Stimulated activated CD8-positive, alpha-beta memory T cell treated with anti-CD3 and anti-CD28 coated beads, Interleukin-12 subunit alpha, Interleukin-12 subunit beta, amount 100 ng/mL, for 4 hours (primary cell): ENCODE measurements at places on chromosomes 1 and 21.

DNA sequence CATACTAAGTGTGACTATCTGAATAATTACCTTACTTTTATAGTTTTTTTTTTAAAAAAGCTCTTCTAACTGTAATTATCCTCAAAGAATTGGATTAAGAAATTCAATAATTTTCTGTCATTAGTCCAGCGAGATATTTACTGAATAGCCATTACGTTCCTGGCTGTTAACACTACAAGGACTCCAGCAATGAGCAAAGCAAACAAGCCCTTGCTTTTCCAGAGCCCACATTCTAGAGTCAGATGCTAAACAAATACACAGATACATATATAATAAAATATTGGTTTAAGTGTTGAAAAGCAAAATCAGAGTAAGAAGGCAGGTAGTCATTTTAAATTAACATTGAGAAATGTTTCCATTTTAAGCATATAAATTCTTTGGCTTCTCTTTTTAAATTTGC is 118.4 kb downstream of the ATF6 start:
- DNase-seq = no peak

DNA sequence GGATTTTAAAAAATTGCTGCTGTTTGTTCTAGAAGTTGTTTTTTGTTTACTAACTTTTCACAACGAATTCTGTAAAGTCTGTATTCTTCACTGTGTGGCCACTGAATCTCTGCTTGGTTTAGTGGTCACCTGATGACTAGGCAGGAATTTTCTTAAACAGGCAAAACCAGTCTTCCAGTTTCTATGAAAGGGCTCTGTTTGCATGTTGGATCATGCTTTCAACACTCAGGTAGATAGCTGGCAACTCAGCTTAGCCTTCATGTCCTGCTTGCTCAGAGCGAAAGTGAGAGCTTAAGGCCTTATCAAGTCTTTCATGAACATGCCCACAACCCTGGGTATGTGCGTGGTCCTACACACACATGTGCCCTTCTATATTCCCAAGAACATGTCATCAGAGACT is 52.4 kb upstream of the CCDC190 start:
- DNase-seq = no peak

DNA sequence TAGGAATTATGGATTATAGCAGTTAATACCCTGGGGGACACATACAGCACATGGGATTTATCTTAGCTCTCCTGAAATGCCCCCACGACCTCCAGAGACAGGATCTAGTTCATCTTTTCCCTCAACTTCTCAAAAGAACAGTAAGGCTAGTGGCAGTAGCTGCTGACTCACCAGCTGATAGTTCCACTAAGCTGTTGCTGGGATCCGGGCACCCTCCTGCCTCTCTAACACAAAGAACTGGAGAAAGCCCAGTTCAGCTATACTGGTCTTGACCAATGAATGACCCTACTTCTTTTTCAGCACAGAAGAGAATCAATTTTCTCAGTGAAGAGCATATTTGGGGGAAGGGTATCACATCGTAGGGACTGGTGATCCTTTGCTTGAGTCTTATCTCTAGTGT is 84.1 kb downstream of the PGBD5 start:
- no peak for DNase-seq

GRCh38 chr1:244302876-244303609 is 148.7 kb downstream of the ADSS2 start:
- DNase-seq = no peak

DNA sequence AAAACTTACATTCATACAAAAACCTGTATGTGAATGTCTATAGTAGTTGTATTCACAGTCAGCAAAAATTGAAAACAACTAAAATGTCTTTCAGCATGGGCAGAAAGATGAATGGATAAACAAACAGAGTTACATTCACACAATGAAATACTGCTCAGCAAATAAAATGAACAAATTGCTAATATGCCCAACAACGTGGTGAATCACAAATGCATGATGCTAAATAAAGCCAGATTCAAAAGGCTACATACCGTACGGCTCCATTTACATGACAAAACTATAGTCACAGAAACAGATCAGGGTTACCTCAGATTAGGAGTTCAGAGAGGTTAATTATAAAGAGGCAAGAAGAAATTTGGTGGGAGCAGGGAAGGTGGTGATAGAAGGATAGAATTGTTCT is 100.7 kb upstream of the KCTD3 start:
- no peak for DNase-seq

- no peak for DNase-seq
Observed at GRCh38 chr21:42367367-42368165, 1.2 kb upstream of the TFF1 start.

- DNase-seq = no peak
Observed at GRCh38 chr1:207459008-207459407, 4.9 kb downstream of the CR2 start.

- peak; percentile 34 for DNase-seq
Observed at GRCh38 chr1:225896937-225897549, 8.1 kb upstream of the LEFTY1 start.

DNA sequence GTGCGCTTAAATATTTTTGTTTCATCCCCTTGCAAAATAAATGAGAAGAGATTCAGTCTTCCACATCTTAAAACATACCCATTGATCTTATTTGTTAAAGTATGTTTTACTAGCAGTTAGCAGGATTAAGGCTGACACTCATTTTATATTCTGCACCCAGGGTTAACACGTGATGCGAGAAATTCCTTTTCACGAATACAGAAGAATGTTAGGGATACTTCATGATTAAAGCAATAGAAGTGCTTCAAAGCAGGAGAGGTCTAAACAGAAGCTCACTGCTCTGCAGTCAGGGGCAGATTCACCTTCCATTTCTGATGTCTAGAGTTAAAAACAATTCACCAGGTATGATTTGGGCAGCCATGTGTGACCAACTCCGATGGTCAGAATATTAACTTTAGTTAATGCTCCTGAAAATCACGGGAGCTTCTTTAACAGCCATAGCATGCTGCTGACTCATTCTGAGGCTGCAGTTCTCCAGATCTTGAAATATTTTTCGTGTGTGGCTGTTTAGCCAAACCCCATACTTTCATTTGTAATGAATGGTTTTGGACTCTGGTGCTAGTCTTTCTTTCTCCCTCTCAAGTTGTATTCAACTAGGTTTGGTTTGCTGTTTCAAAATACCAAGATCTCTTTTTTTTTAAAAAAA is 19.7 kb downstream of the BCAR3 start:
- no peak for DNase-seq

DNA sequence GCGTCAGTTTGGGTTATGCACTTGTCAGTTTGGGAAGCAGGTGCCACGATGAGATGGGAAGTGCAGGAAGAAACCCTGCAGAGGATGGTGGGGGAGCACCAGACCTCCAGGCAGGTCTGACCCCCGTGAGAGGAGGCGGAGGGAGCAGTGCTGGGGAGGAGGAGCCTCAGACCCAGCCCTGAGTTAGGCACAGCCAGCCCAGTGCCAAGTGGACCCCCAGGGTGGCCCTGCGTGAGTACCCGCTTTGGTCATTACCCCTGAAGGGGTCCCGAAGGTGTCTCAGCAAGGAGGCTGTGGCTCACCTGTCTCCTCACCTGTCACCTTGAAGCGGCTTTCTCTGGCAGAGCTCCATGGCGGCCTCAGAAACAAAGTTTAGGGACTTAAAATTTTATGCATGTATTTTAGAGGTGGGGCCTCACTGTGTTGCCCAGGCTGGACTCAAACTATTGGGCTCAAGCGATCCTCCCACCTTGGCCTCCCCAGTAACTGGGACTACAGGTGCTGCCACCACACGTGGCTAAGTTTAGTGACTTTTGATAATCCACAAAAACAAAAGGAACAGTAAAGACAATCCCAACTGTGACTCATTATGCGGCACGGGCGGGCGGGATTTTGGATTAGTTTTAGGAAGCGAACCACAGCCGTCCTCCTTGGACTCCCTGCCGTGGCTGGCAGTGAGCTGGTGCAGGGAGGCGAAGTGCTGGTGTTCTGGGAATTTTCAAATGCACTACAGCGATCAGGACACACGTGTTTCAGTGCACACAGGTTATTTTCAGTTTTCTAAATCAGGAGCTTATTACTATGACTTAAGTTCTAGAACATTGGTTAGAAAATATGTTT is 4.7 kb downstream of the AGPAT3 start:
- no peak for DNase-seq

- DNase-seq = no peak
Observed at GRCh38 chr1:227893949-227894721, 53.6 kb downstream of the WNT9A start.

GRCh38 chr1:44290250-44291094 is 64.6 kb downstream of the ERI3 start:
- DNase-seq = no peak

- DNase-seq = no peak
Observed at GRCh38 chr1:2787163-2787911, 14.2 kb downstream of the TTC34 start.

- DNase-seq = no peak
Observed at GRCh38 chr1:79737193-79737592, 730.7 kb upstream of the ADGRL4 start.

DNA sequence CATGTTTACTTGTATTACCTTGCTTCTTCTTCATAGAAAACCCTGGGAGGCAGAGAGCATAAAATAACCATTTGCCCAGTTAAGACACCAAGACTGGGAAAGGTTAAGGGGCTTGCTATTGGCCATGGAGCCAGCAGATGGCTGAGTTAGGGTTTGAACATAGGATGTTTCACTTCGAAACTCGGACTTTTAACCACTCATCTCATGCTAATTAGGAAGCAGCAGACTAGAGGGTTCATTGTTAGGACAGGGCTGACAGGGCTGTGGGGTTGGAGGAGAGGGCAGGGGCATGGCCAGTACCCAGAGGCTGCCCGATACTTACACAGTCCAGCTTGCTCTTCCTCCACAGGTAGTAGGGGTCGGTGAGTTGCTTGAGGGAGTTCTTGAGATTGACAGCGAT is 17.0 kb downstream of the SLC26A9 start:
- DNase-seq = no peak

- DNase-seq = no peak
Observed at GRCh38 chr1:25871704-25872494, 3.6 kb downstream of the PAQR7 start.

GRCh38 chr21:29072873-29073221 is 601 bp downstream of the CCT8 start:
- no peak for DNase-seq

- DNase-seq = no peak
Observed at GRCh38 chr1:61167309-61167708, 84.9 kb downstream of the NFIA start.

- DNase-seq = no peak
Observed at GRCh38 chr1:149965440-149965839, 28.8 kb upstream of the MTMR11 start.

DNA sequence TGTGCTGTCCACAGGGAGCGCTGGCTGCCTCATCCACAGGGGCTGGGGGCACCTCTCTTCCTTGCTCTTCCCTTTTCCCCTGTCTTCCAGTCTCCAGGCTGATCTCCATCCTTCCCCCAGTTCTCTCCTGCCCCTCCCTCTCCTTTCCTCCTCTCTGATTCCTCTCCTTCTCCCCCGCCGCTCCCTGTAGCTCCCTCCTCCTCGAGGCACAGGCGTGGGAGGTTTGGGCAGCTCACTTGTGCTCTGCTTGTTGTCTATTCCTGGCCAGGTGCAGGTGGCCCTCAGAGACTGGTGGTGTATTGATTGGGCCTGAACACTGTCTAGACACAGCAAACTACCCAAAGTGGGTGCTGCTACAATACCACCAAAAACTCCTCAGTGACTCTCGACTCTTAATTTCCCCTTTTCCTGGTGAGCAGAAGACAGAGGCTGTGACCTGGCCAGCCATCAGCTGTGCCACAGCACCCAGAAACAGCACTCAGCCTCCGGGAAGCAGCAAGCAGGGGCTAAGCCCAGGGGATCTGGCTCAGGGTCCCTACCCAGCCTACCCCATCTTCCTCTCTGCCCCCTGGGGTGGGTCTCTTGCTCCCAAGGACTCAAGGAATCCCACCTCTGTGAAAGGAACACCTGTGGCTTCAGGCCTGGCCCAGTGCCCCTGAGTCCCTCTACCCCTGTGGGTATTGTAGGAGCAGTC is 93.3 kb downstream of the DDX20 start:
- no peak for DNase-seq

DNA sequence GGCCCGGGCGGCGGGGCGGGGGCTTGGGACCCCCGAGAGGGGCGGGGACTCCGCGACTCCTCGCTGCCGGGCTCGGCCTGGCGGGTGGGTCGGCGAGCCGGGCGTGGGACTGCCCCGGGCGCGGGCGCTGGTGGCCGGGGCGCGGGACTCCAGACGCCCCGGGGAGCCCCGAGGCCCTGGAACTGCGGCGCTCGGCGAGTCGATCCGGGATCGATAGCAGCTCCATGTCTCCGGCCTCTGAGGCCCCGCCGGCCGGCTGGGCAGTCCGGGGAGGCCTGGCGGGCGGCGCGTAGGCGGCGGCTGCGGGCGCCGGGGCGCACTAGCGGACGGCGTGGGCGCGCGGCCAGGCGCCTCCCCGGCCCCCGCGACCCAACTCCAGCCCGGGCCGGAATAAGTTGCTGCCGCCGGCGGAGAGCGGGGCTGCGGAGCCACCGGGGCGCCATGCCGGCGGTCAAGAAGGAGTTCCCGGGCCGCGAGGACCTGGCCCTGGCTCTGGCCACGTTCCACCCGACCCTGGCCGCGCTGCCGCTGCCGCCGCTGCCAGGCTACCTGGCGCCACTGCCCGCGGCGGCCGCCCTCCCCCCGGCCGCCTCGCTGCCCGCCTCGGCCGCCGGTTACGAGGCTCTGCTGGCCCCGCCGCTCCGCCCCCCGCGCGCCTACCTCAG is 400 bp downstream of the SAMD11 start:
- DNase-seq = no peak

DNA sequence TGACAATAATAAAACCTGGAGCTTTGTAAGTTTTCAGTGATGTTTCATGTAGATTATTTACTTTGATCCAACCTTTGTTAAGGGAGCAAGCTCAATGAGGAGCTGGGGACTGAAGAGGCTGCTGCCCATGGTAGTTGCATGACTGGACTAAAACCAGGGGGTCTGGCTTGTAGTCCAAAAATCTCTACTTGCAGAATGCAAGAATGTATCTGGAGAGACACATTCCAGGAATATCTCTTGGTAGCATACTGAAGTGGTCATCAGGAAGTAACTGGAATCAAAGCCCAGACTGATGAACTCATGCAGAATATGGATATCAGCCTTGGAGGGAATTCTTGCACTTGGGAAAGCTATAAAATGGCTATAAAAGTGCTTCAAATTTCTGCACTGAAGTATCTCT is 5.8 kb upstream of the KIAA0040 start:
- no peak for DNase-seq

DNA sequence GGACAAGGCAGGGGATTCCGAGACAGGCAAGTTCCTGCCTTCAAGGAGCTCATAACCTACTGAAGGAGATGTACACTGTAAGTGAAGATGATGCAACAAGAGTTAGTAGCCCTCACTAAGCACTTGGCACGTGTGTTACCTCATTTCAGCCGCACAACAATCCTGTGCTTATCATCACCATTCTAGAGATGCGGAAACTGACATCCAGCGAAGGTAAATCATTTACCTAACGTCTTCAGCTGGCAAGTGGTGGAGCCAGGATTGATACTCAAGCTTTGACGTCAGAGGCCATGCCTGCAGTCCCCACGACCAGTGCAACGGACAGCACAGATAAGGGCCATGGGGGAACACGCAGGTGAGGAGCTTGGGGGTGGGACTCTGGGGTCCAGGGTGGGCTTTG is 2.9 kb upstream of the UBXN10 start:
- DNase-seq = no peak
